Forelimb muscle (tissue), 1 donor: ENCODE measurements at places on chromosomes 1 and 21.

GRCh38 chr1:232090816-232091215 is 464.2 kb downstream of the DISC1 start:
- no peak for DNase-seq

DNA sequence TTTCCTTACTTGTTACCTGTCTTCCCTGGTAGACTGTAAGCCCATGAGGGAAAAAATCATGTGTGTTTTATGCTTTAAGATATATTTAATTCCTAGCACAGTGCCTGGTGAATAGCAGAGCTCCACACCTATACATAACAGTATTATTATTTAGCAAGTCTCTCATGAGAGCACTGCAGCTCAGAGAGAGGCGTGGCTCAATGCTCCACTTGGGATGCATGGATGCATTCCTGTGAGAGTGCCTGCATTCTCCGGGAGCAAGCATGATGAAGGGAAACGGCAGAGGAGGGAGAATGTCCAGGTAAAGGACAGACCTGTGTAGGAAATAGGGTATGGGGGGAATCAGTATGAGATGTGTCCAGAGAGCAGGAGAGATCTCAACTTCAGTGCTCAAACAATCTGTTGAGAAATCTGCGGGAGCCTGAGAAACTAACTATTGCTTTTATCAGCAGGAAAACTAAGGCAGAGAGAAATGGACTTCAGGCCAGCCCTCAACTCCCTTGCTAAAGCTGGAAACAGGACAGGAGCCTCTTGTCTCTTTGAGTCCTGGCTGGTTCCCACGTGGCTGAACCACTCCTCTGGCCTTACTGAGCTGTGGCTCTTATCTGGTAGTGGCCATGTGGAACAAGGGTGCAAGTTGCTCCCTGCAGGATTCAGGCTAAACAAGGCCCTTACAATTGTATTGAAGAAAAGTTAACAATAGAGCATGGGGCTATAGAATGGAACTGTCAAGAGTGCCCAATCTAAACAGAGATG is 113.1 kb downstream of the KCNN3 start:
- no peak for DNase-seq

DNA sequence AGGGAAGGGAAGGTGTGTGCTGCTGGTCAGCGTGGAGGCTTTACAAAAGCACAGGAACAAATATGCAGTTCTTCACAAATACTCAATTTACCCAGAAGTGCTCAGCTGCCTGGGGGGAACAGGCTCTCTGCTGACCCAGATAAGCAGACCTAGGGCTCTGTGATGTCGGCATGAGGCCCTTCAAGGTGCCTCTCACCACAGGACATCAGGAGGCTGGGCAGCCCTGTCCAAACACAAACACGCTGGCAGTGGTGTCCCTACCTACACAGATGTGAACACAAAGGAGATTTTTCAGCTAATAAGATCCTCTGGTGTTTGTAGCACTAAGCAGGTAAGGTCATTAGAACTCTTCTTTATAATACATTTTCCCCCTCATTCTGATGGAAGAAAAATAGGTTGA is 243.0 kb upstream of the PROX1 start:
- no peak for DNase-seq

GRCh38 chr1:1013922-1014648 is 788 bp downstream of the ISG15 start:
- no peak for DNase-seq

DNA sequence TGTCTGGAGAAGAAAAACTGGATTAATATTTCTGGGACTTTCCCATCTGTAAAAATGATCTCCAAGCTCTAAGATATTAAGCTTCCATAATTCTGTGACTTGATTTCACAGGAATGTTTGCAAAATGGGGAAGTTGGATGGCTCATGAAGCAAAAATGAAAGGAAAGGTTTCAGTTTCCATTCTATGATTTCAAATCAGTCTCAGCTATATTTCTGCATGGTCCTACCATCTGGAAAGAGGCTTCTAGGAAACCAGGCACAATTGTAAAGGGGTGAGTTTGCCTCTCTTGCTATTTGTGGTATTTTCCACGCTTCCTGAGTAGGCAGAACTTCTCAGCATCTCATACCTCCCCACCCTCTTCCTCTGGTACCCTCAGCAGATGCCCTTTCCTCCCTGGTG is 22.4 kb upstream of the ACTN2 start:
- DNase-seq = no peak

DNA sequence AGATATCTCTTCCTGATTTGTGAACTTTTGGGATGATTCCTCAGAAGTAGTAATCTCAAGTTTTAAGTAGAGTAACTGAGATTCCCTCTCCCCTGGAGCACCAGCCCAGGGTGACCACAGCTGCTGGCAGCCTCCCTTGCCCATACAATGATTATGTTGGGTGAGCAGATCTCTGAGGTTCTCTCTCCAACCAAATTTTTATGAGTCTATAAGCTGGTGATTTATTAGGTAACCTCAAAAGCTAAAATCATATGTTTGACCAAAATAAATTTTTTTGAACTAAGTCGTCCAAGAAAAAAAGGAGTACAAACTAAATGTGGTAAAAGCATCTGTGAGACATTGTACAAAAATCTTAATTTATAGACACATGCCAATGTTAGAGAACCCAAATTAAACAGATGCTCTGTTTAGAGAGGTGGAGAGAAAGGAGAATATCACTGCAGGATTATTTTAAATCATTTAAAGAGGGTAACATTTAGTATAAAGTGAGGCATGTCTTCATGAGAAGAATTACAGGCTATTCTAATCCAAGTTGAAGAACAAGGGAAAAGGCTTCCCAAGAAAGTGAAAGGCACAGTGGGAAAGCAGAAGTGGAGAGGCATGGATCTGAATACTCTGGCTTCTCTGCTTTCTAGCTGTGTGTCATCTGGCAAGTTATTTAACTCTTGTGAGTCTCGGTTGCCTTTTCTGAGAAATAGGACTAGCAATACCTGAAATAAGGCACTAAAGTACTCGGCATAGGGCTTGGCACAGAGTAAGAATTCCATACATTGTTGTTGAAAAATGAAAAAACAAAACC is 2.5 kb downstream of the AKNAD1 start:
- DNase-seq = no peak

DNA sequence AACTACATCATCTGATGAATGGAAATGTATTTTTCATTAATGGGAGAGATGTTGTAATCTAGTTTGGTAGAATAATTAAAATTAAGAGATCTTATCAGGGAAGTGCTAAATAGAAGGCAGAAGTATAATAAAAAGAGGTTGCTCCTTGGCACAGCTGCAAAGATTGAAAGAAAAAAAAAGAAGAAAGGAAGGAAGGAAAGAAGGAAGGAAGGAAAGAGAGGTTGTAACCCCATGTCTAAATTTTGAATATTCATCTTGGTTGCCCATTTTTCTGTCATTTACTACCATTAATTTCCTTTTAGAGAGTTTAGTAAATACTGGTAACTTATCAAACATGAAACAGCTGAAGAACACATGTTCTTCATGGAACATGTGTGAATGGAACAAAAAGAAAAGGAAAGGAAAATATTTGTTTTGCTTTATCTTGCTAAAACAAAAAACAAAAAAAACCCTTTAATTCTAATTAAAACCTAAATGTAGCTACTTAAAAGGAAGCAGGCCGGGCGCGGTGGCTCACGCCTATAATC is 10.5 kb upstream of the MDM4 start:
- DNase-seq = no peak

- DNase-seq = no peak
These were observed 9.3 kb upstream of the PIGC start for GRCh38 chr1:172453153-172453545.

- DNase-seq = no peak
These were observed 28.1 kb upstream of the ZYG11A start for GRCh38 chr1:52814465-52814864.

DNA sequence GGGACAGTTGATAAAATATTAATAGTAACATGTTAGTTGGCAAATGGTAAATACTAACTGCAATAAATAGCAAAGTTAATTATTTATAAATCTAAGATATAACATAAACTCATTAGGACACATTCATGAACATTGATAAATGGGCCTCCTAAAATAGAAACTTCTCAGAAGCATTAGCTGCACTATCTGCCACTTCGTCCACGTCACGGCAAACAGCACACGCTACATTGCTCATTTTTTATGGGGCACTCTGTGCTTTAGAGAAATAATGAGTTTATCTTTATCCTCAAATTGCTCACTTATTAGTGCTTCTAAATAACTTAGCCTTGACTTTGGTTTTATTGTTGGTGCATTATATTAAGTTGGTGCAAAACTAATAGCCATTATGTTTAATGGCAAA is 16.3 kb upstream of the HPCAL4 start:
- DNase-seq = no peak

DNA sequence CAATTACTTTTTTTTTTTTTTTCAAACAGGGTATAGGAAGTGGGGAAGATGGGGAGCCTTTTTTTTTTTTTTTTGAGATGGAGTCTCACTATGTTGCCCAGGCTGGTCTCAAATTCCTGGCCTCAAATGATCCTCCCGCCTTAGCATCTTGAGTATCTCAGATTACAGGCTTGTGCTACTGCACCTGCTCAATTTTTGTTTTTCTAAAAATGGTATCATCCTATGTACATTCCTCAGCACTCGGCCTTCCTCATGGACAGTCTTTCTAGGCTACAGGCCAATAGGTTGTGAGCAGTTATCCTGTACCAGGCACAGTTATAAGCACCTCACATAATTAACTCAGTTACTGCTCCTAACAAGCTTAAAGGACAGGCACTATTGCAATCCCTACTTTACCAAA is 132.1 kb upstream of the EDN2 start:
- no peak for DNase-seq
